ENCODE measurements at places on chromosomes 3 and 15.
A peak's percentile ranks its signal among the peaks of the same experiment; 100 is the strongest.

GRCh38 chr15:38176691-38177090, 75.9 kb upstream of the SPRED1 start:
- DNase-seq: no peak

- DNase-seq: no peak
Observed at GRCh38 chr3:124601190-124601589, 129.1 kb upstream of the UMPS start.

DNA sequence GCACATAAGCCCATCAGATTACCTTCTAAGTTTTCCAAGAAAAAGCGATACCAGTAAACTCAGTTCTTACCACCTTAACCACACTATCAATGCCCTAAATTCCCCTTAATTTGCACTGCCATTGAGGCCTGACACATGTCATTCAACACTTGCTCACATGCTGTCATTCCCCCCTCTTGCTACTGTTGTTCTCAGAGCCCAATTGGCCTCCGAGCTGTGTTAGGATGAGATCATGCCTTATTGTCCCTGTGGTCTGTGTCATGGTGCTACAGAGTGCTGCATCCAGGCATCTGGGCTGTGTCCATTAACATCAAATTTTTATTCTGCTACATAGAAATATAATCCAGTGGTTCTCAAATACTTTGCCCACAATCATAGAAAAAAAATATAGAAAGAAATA, 213.6 kb downstream of the SSR3 start:
- no peak for DNase-seq

GRCh38 chr15:93985925-93986324, 245.4 kb upstream of the MCTP2 start:
- no peak for DNase-seq

- no peak for DNase-seq
Observed at GRCh38 chr3:89300526-89300925, 193.1 kb downstream of the EPHA3 start.

- no peak for DNase-seq
Observed at GRCh38 chr3:70905491-70905890, 593.1 kb upstream of the MDFIC2 start.

DNA sequence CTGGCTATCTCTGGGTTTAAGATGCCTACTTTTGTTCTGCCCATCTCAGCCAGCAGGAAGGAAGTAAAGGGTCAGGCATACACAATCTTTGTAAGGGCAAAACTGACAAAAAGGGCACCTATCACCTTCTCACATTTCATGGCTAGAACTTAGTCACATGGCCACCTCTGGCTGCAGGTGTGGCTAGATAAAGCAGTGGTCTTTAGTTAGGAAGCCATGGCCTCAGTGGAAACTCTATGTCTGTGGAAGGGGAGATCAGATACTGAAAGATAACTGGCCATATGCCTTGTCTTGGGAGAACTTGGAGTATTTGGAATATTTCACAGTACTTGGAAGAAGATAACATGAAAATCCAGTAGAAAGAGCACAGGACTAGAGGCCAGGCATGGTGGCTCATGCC, 80.7 kb upstream of the TBL1XR1 start:
- DNase-seq: no peak

DNA sequence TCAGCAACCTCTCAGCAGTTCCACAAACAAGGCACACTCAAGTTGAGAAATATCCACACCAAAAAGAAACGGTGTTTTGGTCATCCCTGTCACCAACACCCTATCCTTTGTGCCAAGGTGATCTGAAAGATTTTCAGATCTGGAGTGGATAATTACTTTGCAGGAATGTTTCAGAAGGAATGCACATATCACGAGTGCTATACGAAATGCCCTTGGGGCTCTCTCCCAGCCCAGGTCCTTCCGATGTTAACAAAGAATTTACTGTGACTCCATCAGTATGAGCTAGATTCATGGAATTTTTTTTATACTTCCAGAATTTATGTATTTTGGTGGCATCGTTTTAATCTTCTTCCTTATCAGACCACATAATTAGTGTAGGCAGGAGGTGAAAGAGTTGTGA, 105.0 kb downstream of the GRM7 start:
- no peak for DNase-seq

DNA sequence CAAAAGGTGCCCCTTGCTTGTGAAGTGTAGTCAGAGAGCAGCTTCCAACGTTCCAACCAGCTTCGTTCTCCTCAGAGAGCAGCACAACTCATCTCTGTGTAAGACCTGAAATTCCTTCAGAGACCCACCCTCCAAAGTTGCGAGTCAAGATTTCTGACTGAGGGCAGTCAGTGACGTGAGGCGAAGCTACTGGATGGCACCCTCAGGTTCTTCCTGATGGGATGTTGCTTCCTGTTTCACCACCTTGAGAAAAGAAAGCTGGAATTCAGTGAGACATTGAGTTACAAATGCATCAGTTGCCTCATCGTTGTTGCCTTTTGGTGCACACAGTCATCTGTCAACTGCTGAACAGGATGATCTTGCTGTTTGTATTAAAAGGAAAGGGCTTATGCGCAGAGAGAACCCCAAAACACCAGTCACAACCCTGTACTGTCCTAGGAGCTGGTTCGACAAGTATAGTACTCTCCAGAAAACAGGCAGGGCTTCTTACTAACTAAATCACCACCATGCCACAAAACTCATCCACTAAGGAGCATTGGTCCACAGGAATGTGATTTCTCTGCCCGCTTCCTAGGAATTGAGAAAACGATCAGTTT, at the start of gene CERS3:
Gene CERS3 (minus strand): TSS at position 118 of the 596 bp plus-strand sequence. CDS start 27,101 bp downstream, outside the sequence.
- no peak for DNase-seq

DNA sequence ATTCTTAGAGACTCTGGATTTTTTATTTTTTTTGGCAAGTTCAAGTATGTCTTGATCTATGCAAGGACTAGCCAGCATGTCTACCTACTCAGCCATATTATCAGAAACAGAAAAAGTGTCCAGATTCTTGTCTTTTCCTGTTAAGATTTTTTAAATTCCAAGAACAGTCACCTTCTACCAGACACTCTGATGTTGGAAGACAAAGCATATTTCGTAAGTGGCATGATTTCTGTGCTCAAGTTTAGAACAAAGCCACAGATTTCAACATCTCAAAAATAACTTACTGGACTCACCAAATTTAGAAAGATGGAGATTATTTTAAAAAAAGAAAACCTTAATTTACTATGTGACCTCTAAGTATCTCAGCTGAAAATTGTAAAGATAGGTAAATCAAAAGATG, 61.9 kb downstream of the GOLGA6L7 start:
- DNase-seq: peak; percentile 1

DNA sequence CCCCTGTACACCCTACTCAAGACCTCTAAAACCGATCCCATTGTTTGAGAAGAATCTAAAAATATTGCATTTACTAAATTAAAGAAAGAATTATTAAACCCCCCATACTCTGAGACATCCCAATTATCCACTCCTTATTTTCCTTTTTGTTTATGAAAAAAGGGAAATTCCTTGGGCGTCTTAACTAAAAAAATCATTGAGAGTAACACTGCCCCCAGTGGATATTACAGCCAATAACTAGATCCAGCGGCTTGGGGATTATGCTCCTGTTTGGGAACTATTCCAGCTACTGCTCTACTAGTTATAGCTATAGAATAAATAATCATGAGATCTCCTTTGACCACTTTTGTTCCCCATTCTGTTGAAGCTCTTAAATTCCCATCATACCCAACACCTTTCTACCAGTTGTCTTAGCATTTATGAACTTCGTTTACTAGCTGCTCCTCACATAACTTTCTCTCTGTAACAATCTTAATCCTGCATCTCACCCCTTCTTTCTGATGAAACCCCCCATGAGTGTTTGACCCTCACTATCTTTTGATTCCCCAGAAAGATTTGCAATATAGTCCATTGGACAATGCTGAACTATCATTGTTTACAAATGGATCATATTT, 12.7 kb upstream of the CFAP91 start:
- peak; percentile 26 for DNase-seq

GRCh38 chr15:73127302-73127936, 75.2 kb downstream of the NEO1 start:
- DNase-seq: peak; percentile 4

DNA sequence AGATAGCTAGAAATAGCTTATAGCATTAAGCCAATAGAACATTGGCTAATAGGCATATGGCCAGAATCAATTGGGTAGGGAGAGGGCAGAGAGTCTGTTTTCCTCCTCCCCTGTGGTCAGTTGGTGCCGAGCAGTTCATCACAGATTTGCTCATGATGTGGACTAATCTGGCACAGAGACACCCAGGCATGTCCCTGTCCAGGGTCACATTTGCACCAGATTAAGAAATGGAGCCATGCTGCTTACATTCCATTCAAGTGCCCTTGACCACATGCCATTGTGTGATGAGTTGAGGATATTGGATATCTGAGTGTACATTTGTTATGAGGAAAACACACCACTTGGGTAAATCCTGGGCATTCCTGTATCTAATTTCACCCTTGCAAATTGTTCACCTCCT, 53.4 kb downstream of the USP13 start:
- DNase-seq: no peak

DNA sequence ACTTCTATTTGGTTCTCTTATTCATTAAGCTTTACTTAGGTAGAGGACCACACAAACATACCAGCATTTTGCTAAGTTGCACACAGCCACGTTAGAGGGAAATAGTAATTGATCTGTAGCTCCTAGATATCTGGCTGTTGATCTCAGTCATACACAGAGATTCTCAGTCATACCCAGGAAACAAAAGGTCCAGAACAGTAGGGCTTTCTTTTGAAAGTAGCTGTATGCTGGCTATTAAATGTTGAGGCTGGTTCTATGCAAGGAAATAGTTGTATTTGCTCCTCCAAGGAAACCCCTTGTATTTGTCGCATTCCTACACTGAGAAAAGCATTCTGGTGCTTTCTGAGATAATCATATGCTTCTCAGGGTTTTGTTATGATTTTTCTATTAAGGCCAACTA, 523.8 kb downstream of the SOX2 start:
- DNase-seq: no peak

- DNase-seq: peak; percentile 85
Observed at GRCh38 chr15:64883997-64884511, 27.6 kb upstream of the ANKDD1A start.

GRCh38 chr15:70383856-70384255, 286.1 kb upstream of the TLE3 start:
- DNase-seq: no peak

GRCh38 chr15:44069489-44069888, 125.6 kb downstream of the FRMD5 start:
- DNase-seq: no peak

- DNase-seq: peak; percentile 59
Observed at GRCh38 chr3:13019243-13020095, 53.8 kb downstream of the IQSEC1 start.

- DNase-seq: no peak
Observed at GRCh38 chr3:183386651-183387050, 41.8 kb downstream of the MCF2L2 start.

GRCh38 chr3:45946307-45946706, 3.0 kb downstream of the CXCR6 start:
- DNase-seq: no peak

DNA sequence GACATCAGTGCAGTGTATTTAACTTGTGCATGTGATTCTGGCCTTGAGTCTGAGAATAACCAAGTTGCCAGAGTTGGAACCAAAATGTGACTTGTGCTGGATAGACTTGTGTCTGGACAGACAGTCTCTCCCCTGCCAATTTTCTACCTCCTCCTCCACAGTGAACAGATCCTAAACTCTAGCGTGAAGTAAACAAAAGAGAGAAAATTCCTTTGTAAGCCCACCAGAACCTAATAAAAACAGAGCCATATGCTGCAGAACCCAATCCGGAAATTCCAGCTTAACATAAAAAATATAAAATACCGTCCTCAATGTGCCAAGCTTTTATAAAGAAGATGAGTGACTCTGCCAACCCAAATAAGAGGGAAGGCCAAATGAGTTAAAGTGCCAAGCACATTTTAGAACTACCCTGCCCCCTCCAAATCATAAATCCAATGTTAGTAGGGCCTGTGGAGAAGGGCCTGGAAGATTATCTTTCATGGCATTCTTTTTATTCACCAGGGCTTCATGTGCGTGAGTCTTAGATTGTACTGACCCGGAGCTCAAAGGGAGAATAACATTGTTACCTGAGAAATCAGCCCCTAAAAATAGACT, 344.6 kb upstream of the PROK2 start:
- peak; percentile 45 for DNase-seq

DNA sequence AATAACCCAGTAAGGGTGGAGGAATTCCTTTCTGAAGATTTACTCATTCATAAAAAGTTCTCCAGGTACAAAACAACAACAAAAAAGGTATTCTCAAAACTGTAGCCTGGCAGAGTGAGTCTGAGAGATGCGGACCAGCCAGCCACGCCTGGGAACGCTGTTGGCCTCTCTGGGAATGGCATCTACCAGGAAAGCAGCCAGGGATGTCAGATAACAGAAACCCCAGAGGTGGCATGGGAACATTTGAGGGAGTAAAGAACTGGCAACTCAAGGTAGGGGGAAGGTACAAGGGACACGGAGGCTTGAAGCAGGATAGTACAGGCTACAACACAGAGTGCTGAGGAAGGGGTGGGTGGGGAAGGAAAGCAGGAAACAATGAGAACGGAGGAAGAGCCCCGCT, 7.1 kb upstream of the AP3S2 start:
- DNase-seq: no peak

DNA sequence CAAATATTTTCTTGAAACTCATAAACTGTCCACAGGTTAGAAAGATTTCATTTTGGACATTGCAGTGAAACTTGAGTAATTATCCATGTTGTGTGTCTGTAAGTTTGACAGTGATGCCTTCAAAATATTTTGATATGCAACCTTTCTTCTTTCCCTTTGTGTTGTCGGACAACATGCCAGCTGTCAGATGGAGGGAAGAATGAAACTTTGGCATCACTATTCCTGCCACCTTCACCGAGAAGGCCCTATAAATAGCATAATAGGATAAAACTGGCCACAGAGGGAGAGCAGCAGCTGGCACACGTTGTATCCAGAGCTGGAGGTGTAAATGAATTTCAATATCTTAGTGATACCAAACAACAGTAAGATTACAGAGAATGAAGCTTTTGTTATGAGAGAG, 436.7 kb upstream of the CFAP20DC start:
- DNase-seq: no peak

GRCh38 chr3:31833391-31834190, 147.5 kb downstream of the OSBPL10 start:
- no peak for DNase-seq

DNA sequence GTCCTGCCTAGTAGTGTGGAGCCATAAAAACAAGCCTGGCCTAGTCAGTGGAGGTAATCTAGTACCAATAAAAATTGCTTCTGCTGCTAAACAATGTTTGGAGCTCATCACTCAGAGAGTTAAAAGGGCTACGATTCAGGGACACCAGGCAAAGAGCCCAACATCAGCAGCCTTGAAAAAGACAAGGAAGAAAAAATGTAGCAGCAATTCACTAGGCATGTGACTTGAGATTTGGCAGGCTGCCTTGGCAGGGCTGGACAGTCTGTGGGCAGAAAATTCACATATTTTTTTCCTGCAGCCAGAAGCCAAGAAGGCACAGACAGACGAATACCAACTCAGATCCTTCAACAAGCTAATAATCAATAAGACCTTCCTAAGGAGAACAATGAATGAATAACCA, 47.2 kb downstream of the IGSF11 start:
- DNase-seq: peak; percentile 64

GRCh38 chr15:66943456-66944095, 121.8 kb upstream of the SMAD3 start:
- no peak for DNase-seq

Measured in stromal cell of bone marrow (primary cell).